SJSA1 (cell line): ENCODE measurements at places on chromosomes 1 and 21.

GRCh38 chr1:165532053-165532452 lies 11.7 kb upstream of the LRRC52 start:
- H3K4me1 ChIP-seq, result no peaks in the 10 kb centered on the region
- no peak overlapping the region for H3K27ac ChIP-seq
- no peak overlapping the region for H3K4me3 ChIP-seq
- H3K27me3 ChIP-seq, result no peaks in the 10 kb centered on the region
- no peak for DNase-seq

DNA sequence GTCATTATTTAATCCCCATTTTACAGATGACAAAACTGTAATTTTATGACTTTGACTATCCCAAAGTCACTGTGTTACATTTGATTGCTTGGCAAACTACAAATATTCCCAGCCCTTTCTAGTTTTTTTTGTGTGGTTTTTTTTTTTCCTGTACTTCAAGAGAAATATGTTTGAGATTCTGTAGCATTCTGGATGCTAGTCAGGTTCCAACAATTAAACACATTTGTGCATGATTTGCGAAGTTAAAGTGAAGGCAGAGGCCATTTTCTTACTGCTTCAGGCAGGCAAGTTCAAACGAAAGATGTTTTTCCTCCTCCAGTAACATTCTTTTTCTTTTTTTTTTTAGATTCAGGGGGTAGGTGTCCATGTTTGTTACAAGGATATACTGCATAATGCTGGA lies 107.9 kb upstream of the SERTAD4 start:
- H3K27ac ChIP-seq, result no peak overlapping the region
- DNase-seq, result no peak
- H3K4me3 ChIP-seq, result no peak overlapping the region
- H3K36me3 ChIP-seq, result no peaks in the 10 kb centered on the region

- peak overlapping the region; percentile 22 for H3K27ac ChIP-seq
- no peaks in the 10 kb centered on the region for H3K36me3 ChIP-seq
- H3K27me3 ChIP-seq, result no peaks in the 10 kb centered on the region
- no peak overlapping the region for H3K4me3 ChIP-seq
- H3K4me1 ChIP-seq, result peaks cover 40% of the 10 kb centered on the region
- peak; percentile 44 for DNase-seq
These were observed 38.9 kb upstream of the MRPS6 start for GRCh38 chr21:34034369-34035014.

DNA sequence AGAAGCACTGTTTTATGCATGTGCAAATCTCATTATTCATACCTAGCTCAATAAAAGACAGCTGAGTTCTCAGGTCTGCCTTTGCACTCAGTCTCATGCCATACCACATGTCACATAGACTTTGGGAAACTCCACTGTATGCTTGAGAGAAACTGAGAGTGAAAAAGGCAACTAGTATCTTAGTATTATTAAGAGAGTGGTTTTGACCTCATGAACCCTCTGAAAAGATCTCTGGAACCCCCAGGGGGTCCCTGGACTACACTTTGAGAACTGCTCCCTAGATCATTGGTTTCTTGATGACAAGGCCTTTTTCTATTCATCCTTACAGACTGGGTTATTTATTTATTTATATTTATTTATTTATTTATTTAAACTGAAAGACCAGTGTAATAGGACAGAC lies 3.7 kb upstream of the RHEX start:
- no peak overlapping the region for H3K4me3 ChIP-seq
- DNase-seq, result no peak
- H3K4me1 ChIP-seq, result no peaks in the 10 kb centered on the region
- no peak overlapping the region for H3K27ac ChIP-seq

GRCh38 chr1:207004931-207005830 lies 27.4 kb downstream of the C1orf116 start:
- H3K36me3 ChIP-seq, result no peaks in the 10 kb centered on the region
- peak; percentile 73 for DNase-seq
- no peak overlapping the region for H3K4me3 ChIP-seq
- H3K27ac ChIP-seq, result no peak overlapping the region
- peaks cover 28% of the 10 kb centered on the region for H3K4me1 ChIP-seq

DNA sequence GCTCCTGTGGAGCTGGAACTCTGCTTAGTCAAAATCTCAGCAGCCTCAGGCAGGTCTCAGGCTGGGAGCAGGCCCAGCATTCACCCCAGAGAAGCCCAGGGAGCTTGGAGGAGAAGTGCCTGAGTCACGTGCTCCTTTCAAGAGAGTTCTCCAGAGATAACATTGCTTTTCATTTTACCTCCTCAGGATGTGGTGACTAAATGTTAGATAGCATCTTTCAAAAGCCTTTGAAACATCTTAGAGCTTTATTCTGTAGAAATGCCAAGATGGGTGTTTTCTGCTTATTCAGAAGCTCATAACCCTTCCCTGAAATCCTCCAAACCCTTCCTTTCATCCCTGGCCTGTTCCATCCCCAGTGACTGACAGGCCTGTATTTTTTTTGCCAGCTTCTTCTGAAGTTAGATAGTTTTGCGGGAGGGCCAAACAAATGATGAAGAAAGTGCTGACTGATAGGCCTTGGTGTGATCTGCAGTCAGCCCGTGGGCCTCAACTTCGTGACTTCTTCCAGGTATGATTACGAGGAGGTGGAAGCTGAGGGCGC lies 58.0 kb downstream of the PGM1 start:
- H3K4me1 ChIP-seq, result no peaks in the 10 kb centered on the region
- H3K27ac ChIP-seq, result no peak overlapping the region
- no peak for DNase-seq
- H3K4me3 ChIP-seq, result no peak overlapping the region
- no peaks in the 10 kb centered on the region for H3K27me3 ChIP-seq
- H3K36me3 ChIP-seq, result peaks cover 17% of the 10 kb centered on the region

DNA sequence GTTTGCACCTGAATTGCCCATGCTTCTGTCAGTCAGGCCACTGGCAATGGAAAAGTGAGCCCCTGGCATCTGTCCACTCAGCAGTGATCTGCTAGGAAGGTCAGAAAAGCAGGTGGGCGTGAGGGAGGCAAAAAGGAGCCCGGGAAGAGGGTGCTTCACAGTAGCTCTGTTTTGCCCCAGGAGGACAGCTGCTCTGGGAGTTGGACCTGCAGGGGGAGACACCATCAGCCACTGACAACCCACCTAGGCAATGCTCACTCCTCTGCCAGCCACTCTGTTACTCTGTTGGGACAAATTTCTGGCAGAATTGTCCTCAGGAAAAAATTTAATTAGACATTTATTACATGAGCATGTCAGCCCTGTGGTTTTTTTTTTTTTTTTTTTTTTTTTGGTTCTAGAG lies 146.4 kb downstream of the LRIG2 start:
- no peak for DNase-seq
- H3K36me3 ChIP-seq, result no peaks in the 10 kb centered on the region
- H3K4me1 ChIP-seq, result no peaks in the 10 kb centered on the region

DNA sequence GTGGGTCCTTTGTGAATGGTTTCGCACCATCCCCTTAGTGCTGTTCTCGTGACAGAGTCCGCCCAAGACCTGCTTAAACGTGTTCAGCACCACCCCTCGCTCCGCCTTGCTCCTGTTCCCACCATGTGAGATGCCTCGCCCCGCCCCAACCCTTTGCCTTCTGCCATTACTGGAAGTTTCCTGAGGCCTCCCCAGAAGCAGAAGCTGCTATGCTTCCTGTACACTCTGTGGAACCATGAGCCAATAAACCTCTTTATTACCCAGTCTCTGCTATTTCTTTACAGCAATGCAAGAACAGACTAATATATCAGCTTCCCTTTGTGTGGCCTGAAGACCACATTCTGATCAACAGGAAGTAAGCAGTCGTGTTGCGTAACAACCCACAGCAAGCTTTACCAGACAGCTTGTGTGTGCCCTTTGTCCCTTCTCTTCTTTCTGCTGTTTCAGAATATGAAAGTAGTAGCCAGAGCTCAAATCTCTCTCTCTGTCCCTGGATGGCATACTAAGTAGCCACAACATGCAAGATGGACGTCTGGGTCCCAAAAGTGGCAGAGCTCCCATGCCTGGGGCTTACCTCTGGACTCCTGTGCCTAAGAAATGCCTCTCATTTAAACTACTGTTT lies 14.1 kb downstream of the HENMT1 start:
- no peaks in the 10 kb centered on the region for H3K27me3 ChIP-seq
- H3K4me1 ChIP-seq, result no peaks in the 10 kb centered on the region
- H3K36me3 ChIP-seq, result no peaks in the 10 kb centered on the region
- no peak overlapping the region for H3K4me3 ChIP-seq

GRCh38 chr21:31216206-31216605 lies 127.9 kb downstream of the TIAM1 start:
- H3K4me3 ChIP-seq, result no peak overlapping the region
- DNase-seq, result no peak
- no peak overlapping the region for H3K27ac ChIP-seq
- H3K27me3 ChIP-seq, result no peaks in the 10 kb centered on the region

DNA sequence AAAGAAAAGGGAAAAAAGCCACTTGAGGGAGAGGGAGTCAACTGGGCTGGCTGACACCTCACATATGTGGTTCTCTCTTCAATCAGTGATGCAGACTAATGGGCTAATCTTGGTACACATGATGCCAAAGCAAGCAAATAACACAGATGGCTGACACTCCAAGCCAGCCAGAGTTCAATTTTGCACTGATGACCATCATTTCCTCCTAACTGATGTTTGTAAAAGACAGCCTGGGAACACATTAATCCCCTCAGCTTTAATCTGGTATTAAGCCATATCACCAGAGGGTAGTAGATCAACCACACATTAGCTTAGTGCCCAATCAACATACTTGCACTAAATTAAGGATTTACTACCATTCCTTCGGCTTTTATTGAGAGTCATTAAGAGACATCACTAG lies 2.8 kb downstream of the VPS72 start:
- no peak for DNase-seq
- peaks cover 38% of the 10 kb centered on the region for H3K36me3 ChIP-seq
- H3K27me3 ChIP-seq, result no peaks in the 10 kb centered on the region

DNA sequence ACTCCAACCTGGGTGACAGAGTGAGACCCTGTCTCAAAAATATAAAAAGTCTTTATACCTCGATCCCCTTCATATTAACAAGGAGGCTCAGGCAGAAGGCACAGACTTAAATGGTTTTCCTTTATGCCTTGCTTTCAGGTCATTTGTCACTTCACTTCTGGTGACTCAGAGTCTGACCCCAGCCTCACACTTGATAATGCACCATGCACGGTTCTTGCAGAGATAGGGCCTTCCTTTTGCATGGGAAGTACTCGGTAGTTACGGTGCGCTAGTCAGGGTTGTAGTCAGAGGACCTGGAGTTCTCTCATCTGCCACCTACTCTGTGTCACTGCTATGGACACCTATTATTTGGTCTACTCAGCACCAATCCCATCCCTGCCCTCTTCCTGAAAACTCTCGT lies 43.6 kb upstream of the BMP8B start:
- H3K4me3 ChIP-seq, result no peak overlapping the region
- peaks cover 2% of the 10 kb centered on the region; the same call in 1 of the 2 replicates for H3K36me3 ChIP-seq
- H3K27me3 ChIP-seq, result 0 out of 2 replicates have a peak, but pooled peaks cover 2% of the 10 kb centered on the region
- no peak overlapping the region for H3K27ac ChIP-seq
- H3K4me1 ChIP-seq, result peaks cover 6% of the 10 kb centered on the region
- DNase-seq, result no peak

DNA sequence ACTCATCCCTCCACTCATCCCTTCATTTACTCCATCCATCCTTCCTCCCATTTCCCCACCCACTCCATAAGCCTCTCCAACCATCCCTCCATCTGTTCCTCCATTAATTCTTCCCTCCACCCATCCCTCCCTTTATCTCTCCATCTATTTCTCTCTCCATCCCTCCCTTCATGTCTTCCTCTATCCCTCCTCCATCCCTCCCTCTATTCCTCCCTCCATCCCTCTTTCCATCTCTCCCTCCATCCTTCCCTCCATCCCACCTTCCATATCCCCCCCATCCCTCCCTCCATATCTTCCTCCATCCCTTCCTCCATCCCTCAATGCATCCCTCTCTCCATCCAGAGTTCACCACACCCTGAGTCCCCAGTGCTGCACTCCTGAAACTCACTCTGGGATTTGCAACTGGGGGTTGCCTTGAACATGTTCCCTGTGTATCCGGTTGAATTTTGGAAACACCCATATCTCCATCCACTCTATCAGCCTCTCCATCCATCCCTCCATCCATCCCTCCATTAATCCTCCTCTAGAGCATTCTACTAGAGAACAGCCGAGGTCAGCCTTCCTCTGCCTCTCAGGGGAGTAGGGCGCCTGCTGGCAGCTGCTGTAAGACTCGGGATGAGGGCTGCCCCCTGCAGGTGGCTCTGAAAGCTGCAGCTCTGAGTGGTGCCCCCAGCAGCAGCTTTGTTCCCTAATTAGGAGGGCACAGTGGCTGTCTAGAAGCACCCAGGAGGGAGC lies 39.4 kb downstream of the ABCG1 start:
- no peaks in the 10 kb centered on the region for H3K27me3 ChIP-seq
- DNase-seq, result peak; percentile 65
- no peaks in the 10 kb centered on the region for H3K36me3 ChIP-seq
- H3K4me1 ChIP-seq, result peaks cover 38% of the 10 kb centered on the region
- H3K4me3 ChIP-seq, result no peak overlapping the region

DNA sequence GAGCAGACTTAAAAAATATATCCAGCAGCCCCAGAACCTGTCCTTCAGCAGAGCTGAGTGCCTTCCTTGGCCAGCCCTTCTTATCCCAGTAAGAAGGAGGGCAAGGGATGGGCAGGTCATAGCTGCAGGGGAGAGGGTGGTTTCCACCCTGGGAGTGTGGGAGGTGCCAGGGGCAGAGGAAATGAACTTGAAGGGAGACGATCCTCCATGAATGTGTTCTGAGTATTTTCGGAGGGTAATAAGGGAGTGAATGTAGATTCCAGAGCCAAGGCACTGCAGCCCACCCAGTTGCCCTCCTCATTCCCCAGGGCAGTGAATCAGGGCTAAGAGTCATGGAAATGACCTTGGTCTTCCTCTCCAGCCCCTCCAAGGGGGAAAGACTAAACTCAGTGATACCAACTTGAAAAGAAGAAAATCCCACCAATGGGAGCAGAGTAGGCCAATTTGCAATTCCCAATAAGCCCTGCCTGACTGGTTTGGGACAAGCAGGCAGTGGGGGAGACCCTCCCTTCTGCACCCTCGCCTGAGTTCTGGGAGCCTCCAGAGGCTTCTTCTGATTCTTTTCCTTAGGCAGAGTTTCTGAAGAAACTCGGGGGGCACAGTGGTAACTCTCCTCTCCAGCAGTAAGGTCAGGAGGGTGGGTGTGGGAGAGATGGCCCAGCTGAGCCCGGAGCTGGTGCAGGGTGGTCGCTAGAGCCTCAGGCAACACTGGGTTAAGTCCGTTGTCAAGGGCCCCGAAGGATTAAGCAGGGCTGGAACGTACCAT lies 4.2 kb downstream of the MYOG start:
- no peaks in the 10 kb centered on the region for H3K36me3 ChIP-seq
- H3K27me3 ChIP-seq, result peaks cover 10% of the 10 kb centered on the region
- DNase-seq, result peak; percentile 27
- no peak overlapping the region for H3K27ac ChIP-seq
- no peak overlapping the region for H3K4me3 ChIP-seq
- no peaks in the 10 kb centered on the region for H3K4me1 ChIP-seq

- H3K36me3 ChIP-seq, result no peaks in the 10 kb centered on the region
- H3K27me3 ChIP-seq, result no peaks in the 10 kb centered on the region
- no peak for DNase-seq
These were observed 39.2 kb upstream of the LRRC8D start for GRCh38 chr1:89781494-89782126.

- no peak overlapping the region for H3K4me3 ChIP-seq
- H3K36me3 ChIP-seq, result no peaks in the 10 kb centered on the region
- no peak overlapping the region for H3K27ac ChIP-seq
- H3K27me3 ChIP-seq, result no peaks in the 10 kb centered on the region; the same call in 1 of the 2 replicates
- no peak for DNase-seq
These were observed 364.7 kb upstream of the GREM2 start for GRCh38 chr1:240976685-240977084.

- no peak for DNase-seq
- no peak overlapping the region for H3K4me3 ChIP-seq
- no peaks in the 10 kb centered on the region for H3K27me3 ChIP-seq
- H3K4me1 ChIP-seq, result no peaks in the 10 kb centered on the region
- no peak overlapping the region for H3K27ac ChIP-seq
- no peaks in the 10 kb centered on the region for H3K36me3 ChIP-seq
These were observed 23.8 kb downstream of the CR1 start for GRCh38 chr1:207519505-207520399.
